ENCODE measurements at places on chromosomes 6 and 20. TPM values are rescaled to one million over a fixed set of nuclear protein-coding genes. Genes with fewer than 3 reads are reported as not detected.

- DNase-seq = peak; percentile 47
These were observed 46.2 kb downstream of the TTI1 start for GRCh38 chr20:37986873-37987601.

- no peak for DNase-seq
These were observed 117.1 kb upstream of the TAB2 start for GRCh38 chr6:149200282-149200945.

DNA sequence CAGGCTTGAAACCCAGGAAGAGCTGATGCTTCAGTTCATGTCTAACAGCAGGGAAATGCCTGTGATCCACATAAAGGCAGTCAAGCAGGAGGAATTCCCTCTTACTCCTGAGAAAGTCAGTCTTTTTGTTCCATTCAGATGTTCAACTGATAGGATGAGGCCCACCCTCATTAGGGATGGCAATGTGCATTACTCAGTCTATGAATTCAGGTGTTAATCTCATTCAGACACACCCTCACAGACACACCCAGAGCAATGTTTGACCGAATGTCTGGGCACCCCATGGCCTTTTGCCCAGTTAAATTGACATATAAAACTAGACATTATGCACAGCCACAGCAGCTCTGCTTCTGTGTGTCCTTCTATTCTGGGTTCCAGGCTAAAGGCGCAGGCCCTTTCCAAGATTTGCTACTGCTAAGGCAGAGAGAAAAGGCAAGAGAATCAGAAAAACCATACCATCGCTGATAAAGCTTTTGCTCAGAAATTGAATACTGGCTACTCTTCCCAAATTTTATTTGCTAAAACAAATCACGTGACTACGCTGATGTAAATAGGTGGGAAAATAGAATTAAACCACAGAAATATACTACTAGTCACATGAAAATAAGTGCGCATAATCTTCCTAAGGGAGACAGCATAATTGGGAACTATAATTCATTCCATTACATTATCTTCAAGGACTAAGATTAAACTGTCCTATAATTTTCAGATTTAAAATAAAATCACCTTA is 625.0 kb upstream of the MAN1A1 start:
- DNase-seq = no peak

Gene PLG
- polyA plus RNA-seq = 1.0 TPM

Gene SOX12
- polyA plus RNA-seq = 29.8 TPM

Gene POU5F1
- 0.85 TPM for polyA plus RNA-seq

Gene PTPRT
- 1.9 TPM for polyA plus RNA-seq

Gene MUC21
- polyA plus RNA-seq = not detected

Gene OLIG3
- not detected for polyA plus RNA-seq

- no peak for DNase-seq
These were observed 11.9 kb downstream of the PCMT1 start for GRCh38 chr6:149761438-149761837.

GRCh38 chr20:16098890-16099639 is 474.2 kb downstream of the KIF16B start:
- DNase-seq = no peak

GRCh38 chr20:44837946-44838345 is 27.6 kb upstream of the RIMS4 start:
- peak; percentile 22 for DNase-seq

DNA sequence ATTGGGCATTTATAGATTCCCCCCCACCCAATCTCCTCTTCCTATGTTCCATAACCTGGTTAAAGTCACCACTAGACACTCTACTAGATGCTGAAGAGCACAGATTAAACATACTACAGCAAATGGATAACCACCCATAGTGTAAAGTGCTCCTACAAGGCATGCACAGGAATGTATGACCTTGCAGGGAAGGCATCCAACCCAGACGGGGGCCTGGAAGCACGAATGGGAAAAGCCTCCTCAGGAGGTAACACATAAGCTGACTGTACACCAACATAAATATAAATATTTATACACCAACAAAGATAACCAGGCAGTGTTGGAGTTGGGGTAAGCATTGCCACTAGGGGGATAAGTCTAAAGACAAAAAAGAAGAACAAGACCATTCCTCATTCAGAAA is 691.7 kb downstream of the GRIK2 start:
- DNase-seq = no peak

Gene MAP7
- 0.45 TPM for polyA plus RNA-seq

GRCh38 chr20:61805781-61806180 is 259.9 kb downstream of the TAF4 start:
- DNase-seq = no peak

- DNase-seq = no peak
These were observed 13.8 kb downstream of the TBPL1 start for GRCh38 chr6:133966654-133967329.

Gene CFAP61
- polyA plus RNA-seq = 3.5 TPM

Gene TMEM244
- polyA plus RNA-seq = not detected

DNA sequence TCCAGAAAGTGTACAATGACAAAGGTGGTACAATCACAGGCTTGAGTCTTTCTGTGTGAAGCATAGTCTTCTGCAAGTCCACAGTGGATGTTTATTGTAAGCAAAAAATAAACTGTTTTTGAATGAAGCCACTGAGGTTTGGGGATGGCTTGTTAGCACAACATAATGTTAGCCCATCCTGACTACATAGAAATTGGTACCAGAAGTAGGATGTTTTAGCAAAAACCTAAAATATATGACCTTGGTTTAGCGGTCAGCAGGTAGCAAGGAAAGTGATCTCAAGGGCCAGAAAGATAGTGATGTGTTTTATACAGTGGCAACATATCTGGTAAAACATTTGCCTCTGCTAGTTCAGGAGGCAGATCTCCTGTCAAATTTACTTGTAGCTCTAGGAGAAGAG is 15.8 kb downstream of the PLAGL1 start:
- no peak for DNase-seq

Gene PKHD1
- 9.5 TPM for polyA plus RNA-seq

Gene NCOA7
- 6.3 TPM for polyA plus RNA-seq
